ENCODE measurements at places on chromosomes 2 and 18.

- DNase-seq, result no peak
Measured at GRCh38 chr2:216222650-216223352, 113.7 kb downstream of the XRCC5 start.

- DNase-seq, result no peak
Measured at GRCh38 chr2:238994876-238995275, 147.0 kb downstream of the TWIST2 start.

DNA sequence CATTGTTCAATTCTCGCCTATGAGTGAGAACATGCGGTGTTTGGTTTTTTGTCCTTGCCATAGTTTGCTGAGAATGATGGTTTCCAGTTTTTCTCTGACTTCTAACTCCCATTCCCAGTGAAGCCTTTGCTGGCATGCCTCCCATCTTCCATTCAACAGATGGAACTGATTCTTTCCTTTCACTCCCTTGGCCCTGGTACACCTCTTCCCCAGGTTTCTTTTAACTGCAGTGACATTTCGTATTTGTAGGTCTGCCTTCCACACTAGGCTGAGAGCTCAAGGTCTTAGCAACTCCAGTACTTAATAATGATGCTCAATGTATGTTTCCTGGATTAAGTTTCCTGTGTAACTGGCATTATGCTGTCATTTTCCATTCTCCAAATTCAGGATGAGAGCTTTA lies 48.5 kb downstream of the GAREM1 start:
- DNase-seq, result no peak

DNA sequence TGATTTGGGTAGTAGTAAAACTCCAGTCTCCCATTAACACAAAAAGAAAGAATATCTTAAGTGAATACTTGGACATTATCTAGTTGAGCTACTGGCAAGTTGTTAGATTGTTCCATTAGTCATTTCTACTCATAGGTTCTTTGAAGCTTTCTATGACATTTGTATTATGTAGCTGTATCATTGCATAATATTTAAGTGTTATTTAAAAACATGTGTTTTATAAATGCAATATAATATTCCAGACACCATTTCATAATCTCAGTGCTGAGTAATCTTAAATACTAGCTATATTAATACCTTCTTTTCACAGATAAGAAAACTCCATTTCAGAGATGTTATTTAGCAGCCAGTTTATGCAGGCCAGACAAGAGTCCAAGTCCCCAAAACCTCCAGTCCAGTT lies 271.9 kb downstream of the NCKAP5 start:
- no peak for DNase-seq

DNA sequence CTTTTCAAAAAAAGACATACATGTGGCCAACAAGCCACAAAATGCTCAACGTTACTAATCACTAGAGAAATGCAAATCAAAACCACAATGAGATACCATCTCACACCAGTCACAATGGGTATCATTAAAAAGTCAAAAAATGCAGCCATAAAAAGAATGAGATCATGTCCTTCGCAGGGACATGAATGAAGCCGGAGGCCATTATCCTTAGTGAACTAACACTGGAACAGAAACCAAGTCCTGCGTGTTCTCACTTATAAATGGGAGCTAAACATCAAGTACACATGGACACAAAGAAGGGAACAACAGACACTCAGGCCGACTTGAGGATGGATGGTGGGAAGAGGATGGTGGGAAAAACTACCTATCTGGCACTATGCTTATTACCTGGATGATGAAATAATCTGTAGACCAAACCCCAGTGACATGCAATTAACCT lies 17.8 kb upstream of the ATL2 start:
- DNase-seq, result peak; percentile 66

DNA sequence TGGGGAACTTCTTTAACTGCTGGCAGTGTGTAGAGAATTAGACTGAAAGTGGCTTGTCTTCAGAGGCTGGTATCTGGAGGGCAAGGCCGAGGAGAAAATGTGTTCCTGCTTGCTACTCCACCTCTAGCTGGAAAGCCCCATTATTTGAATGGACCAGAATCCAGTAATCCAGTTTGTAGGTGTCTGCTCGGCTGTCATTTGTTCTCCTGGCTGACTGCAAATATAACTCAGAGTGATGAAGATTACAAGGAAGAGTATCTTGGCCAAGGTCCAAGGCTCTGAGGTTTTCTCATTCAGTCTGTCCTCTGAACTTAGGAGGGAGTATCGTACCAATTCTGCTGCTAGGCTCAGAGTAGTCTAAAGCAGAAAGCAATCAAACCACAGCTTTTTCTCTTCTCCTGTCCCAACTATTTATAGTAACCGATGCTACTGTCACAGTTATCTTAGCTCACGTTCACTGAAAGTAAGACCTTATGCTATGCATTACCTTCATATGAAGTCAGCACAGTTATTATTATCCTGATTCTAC lies 228.6 kb downstream of the SETBP1 start:
- DNase-seq, result no peak

GRCh38 chr2:58911877-58912276 lies 670.8 kb upstream of the FANCL start:
- no peak for DNase-seq

DNA sequence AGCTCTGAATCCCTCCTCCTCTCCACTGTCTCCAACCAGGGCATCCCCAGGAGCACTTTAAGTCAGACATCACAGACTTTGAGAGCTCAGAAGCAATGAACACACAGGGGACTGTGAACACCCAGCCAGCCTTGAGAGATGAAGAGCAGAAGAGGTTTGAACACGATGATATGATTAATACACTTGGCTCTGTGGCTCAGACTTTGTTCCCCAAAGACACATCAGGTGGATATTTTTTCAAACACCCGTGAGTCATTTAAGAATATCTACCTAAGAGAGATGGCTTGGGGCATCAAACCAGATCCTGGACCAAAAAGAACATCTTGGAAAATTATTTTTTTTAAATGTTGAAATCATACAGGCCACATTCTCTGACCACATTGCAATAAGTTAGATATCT lies 134.9 kb upstream of the OTOS start:
- DNase-seq, result no peak

DNA sequence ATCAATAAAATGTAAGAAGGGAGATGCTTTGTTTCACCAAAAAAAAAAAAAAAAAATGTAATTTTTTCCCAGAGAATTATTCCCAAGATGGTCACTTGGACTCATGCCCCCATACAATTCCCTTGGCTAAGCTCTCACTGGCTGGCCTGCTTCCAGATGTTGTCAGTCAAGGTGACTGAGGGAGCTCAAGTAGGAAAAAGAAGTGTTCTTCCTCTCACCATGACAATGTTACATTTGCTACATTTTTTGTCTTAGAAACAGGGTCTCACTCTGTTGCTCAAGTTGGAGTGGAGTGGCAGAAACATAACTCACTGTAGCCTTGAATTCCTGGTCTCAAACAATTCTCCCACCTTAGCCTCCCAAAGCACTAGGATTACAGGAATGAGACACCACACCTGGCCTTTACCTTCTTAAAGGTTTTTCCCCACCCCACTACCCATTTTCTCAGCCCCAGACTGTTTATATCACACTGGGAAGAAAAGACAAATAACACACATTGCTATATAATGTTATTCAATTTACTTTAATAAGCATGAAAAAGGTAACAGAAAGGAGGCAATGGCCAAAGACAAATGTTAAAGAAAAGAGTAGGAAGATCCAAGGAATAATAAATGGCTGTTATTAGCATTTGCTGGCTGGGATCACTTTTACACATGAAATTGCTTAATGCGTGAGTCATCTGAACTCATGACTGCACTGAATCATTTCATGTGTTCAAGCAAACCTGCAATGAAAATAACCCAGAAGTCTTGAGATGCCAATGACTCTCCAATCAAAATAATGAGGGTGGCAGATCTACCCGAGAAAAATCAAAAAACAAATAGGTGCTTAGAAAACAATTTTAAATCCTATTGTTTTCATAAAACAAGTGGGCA lies 45.2 kb downstream of the ACVR1 start:
- DNase-seq, result no peak

GRCh38 chr2:68590702-68591101 lies 52.7 kb upstream of the PROKR1 start:
- no peak for DNase-seq

- no peak for DNase-seq
Measured at GRCh38 chr18:8889489-8889888, 184.1 kb downstream of the MTCL1 start.
